ENCODE measurements at places on chromosomes 16 and 17. TPM values are rescaled to one million over a fixed set of nuclear protein-coding genes. Genes with fewer than 3 reads are reported as not detected.

Gene C17orf78
- total RNA-seq: not detected

Gene KCNJ12
- total RNA-seq: 2.8 TPM

Gene SLC12A3
- total RNA-seq: not detected

Gene FOXL1
- total RNA-seq: 0.36 TPM

Gene TBX6
- 0.45 TPM for total RNA-seq

Gene MT4
- total RNA-seq: not detected

Gene ANKS4B
- 0.36 TPM for total RNA-seq

Gene SNAI3
- total RNA-seq: not detected

Gene DPEP3
- not detected for total RNA-seq

Gene CHMP1A
- total RNA-seq: 44.2 TPM

- no peak for DNase-seq
Measured at GRCh38 chr17:3965118-3965800, 1.0 kb upstream of the ATP2A3 start.

DNA sequence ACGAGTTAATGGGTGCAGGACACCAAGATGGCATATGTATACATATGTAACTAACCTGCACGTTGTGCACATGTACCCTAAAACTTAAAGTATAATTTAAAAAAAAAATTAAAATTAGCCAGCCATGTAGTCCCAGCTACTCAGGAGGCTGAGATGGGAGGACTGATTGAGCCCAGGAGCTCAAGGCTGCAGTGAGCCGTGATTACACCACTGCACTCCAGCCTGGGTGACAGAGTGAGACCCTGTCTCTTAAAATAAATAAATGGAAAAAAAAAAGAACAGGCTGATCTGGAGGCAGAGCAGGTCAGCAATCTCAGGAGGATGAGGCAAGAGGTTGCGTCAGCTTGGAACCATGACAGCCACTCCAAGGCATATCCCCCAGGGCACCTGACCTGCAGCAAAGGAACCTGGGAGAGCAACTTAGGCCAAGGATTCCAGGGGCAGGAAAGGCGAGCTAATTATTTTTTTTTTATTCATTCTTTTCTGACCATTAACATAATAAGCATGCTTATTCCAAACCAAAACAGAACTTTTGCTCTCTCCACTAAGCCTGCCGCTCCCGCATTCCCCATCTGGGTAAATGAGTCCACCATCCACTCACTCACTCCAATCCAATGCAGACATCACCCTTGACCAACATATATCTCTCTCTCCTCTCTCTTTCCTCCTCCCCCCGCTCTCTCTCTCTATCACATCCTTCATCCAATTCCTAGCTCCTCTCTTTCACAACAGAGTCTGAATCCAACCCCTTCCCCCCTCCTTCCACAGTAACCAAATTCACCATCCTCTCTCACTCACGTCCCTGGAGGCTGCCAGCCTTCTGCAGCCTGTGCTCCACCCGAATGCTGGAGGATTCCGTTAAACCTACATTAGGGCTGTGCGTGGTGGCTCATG lies 47.7 kb downstream of the TK2 start:
- no peak for DNase-seq

DNA sequence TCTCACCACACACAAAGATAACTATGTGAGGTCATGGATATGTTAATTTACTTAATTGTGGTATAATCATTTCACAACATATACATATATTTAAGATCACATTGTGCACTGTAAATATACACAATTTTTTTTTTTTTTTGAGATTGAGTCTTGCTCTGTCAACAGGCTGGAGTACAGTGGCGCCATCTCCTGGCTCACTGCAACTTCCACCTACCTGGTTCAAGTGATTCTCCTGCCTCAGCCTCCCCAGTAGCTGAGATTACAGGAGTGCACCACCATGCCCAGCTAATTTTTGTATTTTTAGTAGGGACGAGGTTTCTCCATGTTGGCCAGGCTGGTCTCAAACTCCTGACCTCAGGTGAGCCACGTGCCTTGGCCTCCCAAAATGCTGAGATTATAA lies 11.5 kb upstream of the PRSS54 start:
- DNase-seq: no peak

DNA sequence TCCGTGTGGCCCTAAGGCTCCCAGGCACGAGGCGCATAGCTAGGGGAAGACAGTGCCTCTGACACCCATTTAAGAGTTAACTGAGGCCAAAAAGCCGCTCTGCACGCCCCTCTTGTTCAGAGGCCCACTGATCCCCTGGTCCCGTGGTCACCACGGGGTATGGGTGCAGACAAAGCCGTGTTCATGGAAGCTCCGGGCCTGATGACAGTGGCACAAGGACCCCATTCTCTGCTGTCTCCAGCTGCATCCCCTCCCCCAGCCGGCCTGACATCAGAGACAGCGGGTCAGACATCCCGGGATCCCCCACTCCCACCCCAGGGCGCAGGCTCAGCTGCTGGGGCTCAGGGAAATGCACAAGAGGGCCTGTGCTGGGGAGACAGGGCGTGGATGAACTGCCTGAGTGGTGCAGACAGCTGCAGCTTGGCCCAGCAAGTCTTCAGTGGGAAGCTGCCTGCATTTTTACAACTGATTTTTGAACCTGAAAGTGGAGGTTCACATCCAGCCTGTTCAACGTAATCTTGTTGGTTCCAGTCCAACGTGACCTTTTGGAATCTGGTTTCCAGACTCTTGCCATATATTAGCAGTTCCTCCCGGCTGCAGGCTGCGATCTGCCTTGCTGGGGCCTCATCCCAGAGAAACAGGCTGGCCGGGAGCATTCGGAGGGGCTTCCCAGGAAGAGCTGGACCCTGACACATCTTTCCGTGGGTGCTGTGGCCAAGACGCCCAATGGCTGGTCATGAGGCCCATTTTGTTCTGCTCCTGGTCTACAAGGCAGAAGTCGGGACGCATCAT lies 9.7 kb upstream of the BAHCC1 start:
- DNase-seq: no peak

GRCh38 chr17:12055889-12056288 lies 35.2 kb downstream of the MAP2K4 start:
- no peak for DNase-seq

GRCh38 chr17:13518261-13519000 lies 83.3 kb downstream of the HS3ST3A1 start:
- no peak for DNase-seq

- DNase-seq: peak; percentile 53
Measured at GRCh38 chr16:31093132-31093703, 1.4 kb downstream of the VKORC1 start.

GRCh38 chr17:705863-706262 lies 8.8 kb downstream of the VPS53 start:
- DNase-seq: no peak

- no peak for DNase-seq
Measured at GRCh38 chr16:2715519-2715918, 4.5 kb downstream of the PRSS27 start.

GRCh38 chr16:54980821-54981220 lies 50.2 kb downstream of the IRX5 start:
- DNase-seq: no peak

GRCh38 chr17:42266918-42267766 lies 9.0 kb downstream of the STAT5B start:
- no peak for DNase-seq

DNA sequence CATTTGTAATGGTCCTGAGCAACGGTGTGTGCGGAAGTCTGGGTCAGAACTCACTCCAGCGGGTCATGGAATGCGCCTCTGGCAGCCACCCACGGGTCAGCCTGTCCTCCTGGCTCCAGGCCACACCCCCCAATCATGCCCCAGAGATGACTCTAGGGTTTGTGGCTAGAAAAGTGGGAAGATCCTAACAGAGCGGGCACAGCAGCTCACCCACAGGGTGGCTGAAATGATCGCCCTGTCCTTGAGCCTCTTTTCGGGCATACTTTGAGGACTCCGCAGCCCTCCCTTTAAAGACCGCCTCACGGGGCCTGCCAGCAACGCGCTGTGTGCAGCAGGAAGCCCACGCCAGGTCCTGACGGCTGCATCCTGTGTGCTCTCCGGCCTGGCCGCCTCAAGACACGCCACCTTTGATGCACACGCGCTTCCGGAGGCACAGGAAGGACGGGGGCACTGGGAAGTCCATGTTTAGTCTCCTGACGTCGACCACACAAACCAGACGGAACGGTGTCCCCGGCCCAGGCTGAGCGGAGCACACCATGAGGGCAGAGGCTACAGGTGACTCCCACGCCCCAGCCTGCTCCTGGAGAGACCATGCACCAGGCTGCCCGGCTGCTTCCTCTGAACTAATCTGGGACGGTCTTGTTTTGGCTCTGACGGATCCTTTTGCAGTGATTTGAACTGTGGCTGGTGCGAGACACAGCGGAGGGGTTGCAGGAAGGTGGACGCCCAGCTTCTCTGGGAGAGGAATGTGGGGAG lies 92.9 kb downstream of the TBC1D16 start:
- no peak for DNase-seq

GRCh38 chr16:50281391-50282009 lies 15.1 kb downstream of the ADCY7 start:
- no peak for DNase-seq

DNA sequence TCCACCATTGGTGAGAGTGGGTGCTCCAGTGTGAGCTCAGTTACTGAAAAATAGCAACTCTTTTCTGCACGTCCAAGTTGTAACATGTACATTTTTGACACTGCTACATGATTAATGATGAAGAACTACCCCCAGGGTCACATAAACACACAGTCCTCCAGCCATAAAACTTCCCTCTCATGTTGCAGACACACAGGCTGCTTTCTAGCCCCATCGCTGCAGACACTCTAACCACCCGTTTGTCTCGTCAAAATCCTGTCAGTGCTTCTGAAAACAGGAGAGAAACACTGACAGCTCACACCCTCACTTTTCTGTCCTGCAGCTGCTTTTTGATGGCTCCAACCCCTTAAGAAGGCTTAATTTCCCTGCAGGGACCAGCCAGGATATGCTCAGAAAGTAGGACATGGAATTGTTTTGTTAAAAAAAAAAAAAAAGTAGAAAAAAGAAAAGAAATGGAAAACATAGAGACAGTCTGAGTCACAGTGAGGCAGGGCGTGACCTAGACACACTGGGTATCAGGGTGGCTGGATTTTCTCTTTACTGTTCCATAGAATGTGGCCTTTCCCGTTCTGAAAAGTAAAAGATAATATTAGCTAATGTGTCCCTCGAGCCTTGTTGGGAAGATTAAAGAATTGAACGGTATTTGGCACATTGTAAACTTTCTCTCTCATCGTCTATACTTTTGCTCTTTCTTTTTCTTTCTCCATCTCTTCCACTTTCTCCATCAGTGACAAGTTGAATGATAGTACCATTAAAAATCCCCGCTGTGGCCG lies 20.7 kb upstream of the CCL5 start:
- DNase-seq: no peak
